ENCODE measurements at places on chromosomes 5 and 9. TPM values are rescaled to one million over a fixed set of nuclear protein-coding genes. Genes with fewer than 3 reads are reported as not detected.

Gene CARD9
- 1.5 TPM for total RNA-seq

Gene IQGAP2
- total RNA-seq: 2.1 TPM

Gene AGGF1
- total RNA-seq: 13.9 TPM

Gene CACNA1B
- 0.05 TPM for total RNA-seq

Gene FOXD4L4
- 0.07 TPM for total RNA-seq

Gene GFM2
- 18.1 TPM for total RNA-seq

Gene STOML2
- 257 TPM for total RNA-seq

Gene RELL2
- total RNA-seq: 3.9 TPM

Gene DPP7
- 123 TPM for total RNA-seq

Gene LURAP1L
- total RNA-seq: 31.0 TPM

Gene EFNA5
- 26.8 TPM for total RNA-seq

Gene SLIT3
- total RNA-seq: 18.1 TPM

Gene RORB
- not detected for total RNA-seq

Gene RLN2
- total RNA-seq: not detected

Gene SLC4A9
- total RNA-seq: 0.09 TPM

Gene PCDHA5
- 0.73 TPM for total RNA-seq

Gene IFNB1
- total RNA-seq: not detected

Gene SYK
- 0.54 TPM for total RNA-seq

Gene PLPPR1
- not detected for total RNA-seq

Gene ST6GALNAC6
- 24.7 TPM for total RNA-seq

Gene NACC2
- 38.0 TPM for total RNA-seq

Gene AP3S1
- total RNA-seq: 79.9 TPM

Gene ADRB2
- 0.67 TPM for total RNA-seq

Gene BTNL8
- not detected for total RNA-seq

Gene PCDHGB6
- 0.07 TPM for total RNA-seq

Gene GFI1B
- not detected for total RNA-seq

Gene SLC24A2
- total RNA-seq: not detected

Gene RXRA
- total RNA-seq: 37.8 TPM

Gene OTULINL
- total RNA-seq: 15.9 TPM

Gene GRXCR2
- not detected for total RNA-seq

Gene FRMD3
- 6.2 TPM for total RNA-seq

Gene SV2C
- total RNA-seq: not detected

Gene PFN3
- total RNA-seq: not detected

Gene MOB3B
- total RNA-seq: 8.6 TPM

Gene ZNF354C
- 0.80 TPM for total RNA-seq

Gene ARSI
- 28.6 TPM for total RNA-seq

Gene PARP8
- 0.11 TPM for total RNA-seq

Gene SLC6A19
- total RNA-seq: 0.08 TPM

Gene DBH
- total RNA-seq: not detected

Gene CPLANE1
- total RNA-seq: 4.4 TPM

Gene TMEM171
- 6.3 TPM for total RNA-seq

Gene SQSTM1
- total RNA-seq: 870 TPM

Gene ELP1
- total RNA-seq: 20.4 TPM

Gene RAD17
- total RNA-seq: 18.4 TPM

Gene BRD9
- total RNA-seq: 41.7 TPM

Gene FIBCD1
- 17.2 TPM for total RNA-seq

Gene IFNA14
- total RNA-seq: not detected

Gene PCDHB15
- total RNA-seq: 0.05 TPM

Gene PCDHGA3
- total RNA-seq: not detected

Gene SPATA31D1
- not detected for total RNA-seq

Gene GDA
- total RNA-seq: 1.2 TPM

Gene HSPB3
- total RNA-seq: 0.26 TPM

Gene UIMC1
- 45.8 TPM for total RNA-seq

Gene FGF10
- not detected for total RNA-seq

Gene SMIM3
- total RNA-seq: 7.7 TPM

Gene CLIC3
- 5.1 TPM for total RNA-seq
